Esophagus squamous epithelium (tissue), 5 donors: ENCODE measurements at places on chromosomes 6 and 20.

DNA sequence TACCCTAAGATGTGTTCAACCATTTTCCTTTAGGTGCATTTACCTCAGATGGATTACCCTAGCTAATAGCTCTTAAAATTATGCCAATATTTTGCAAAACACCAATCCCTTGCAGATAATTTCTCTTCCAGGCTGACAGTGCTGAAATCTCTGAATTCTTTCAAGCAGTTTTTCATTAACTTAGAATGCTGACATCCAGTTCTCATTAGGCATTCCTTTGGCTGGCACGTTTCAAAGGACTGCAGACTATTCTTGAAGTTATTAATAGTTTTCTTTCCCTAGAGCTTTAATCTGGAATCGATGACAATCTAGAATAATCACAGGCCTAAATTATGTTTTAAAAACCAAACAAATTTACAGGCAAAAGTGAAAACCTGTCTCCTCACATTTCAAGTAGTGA, 68.3 kb downstream of the SMLR1 start:
- no peak for DNase-seq

GRCh38 chr6:16681260-16681873, 79.9 kb downstream of the ATXN1 start:
- no peak for DNase-seq

- no peak for DNase-seq
These were observed 65.1 kb downstream of the CBFA2T2 start for GRCh38 chr20:33554914-33555420.

GRCh38 chr6:6218759-6219085, 101.7 kb downstream of the F13A1 start:
- no peak for DNase-seq

DNA sequence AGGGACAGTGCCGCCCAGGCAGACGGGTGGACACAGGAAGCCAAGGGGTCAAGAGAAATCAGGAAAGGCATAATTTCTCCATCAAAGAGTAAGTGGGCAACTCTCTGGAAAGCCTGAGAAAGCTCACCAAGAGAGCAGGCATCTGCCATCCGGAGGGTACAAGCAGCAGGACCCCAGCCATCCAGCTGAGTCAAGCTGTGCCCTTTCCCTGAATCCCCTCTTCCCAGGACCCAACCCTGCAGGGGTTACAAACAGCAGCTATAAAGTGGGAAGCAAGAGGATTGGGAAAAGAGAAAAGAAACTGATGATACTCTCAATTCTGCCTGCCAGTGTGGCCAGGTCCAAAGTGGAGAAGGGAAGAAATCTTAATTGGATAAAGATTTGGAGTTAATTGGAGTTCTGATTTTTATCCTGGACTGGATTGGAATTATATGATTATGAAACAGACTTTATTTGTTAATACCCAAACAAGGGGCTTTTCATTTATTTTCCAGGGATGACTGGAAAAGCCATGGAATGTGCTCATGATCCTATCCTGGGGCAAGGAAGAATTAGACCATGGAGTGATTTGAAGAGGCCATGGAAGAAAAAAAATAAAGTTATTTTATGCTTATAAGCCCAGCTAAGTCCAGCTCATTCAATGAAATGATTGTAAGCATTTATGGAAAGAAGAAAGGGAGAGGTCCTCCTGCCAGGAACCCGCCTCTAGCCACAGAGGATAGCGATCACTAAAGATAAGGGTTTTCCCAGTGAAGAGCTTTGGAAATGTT, 34.9 kb downstream of the NHLRC1 start:
- no peak for DNase-seq

- no peak for DNase-seq
These were observed 30.8 kb downstream of the DUSP22 start for GRCh38 chr6:322940-323729.
